ENCODE measurements at places on chromosomes 5 and 9.

DNA sequence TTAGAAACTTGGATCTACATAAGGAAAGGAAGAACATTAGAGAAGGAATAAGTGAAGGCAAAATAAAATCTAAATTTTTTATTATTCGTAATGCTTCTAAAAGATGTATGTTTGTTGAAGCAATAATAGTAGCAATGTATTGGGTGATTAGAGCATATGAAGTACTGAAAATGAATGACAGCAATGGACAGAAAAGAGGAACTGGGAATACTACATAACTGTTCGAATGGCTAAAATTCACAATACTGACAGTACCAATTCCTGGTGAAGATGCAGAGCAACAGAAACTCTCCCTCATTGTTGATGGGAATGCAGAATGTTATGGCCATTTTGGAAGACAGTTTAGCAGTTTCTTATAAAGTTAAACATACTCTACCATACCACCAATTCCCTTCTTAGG, 177.3 kb upstream of the SPEF2 start:
- DNase-seq: no peak

DNA sequence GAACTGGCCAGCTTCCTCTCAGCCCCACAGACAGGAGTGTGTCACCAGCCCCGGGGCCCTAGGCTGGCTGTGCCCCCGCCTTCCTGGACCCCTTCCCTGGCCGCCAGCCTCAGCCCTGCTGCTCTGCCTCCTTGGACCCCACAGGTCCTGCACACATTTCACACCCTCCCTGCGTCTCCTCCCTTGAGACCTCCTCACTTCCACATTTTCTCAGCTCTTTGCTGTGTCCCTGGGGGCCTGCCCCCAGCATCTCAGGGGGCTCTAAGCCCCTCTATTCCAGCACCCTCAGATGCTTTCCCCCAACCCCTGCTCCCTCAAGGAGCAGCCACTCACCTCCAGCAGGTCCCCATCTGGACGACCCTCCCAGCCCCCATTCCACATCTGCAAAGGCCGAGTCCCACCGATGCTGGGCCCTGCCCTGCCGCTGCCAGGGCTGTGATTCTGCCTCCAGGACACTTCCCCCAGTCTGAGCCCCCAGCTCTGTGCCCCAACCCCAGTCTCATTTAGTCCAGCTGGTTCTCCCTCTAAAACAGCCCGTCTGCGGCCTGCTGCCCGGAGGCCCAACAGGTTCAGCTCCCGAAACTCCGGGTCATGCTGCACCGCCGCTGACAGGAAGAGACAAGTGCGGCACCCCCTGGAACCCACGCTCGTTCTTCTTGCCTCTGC, 4.2 kb downstream of the SLC34A3 start:
- DNase-seq: no peak

GRCh38 chr5:73295447-73295846, 122.5 kb downstream of the TMEM174 start:
- DNase-seq: no peak

GRCh38 chr5:8875722-8876121, 670.2 kb downstream of the SEMA5A start:
- DNase-seq: no peak

GRCh38 chr9:126223798-126224531, 102.7 kb upstream of the MVB12B start:
- DNase-seq: no peak

DNA sequence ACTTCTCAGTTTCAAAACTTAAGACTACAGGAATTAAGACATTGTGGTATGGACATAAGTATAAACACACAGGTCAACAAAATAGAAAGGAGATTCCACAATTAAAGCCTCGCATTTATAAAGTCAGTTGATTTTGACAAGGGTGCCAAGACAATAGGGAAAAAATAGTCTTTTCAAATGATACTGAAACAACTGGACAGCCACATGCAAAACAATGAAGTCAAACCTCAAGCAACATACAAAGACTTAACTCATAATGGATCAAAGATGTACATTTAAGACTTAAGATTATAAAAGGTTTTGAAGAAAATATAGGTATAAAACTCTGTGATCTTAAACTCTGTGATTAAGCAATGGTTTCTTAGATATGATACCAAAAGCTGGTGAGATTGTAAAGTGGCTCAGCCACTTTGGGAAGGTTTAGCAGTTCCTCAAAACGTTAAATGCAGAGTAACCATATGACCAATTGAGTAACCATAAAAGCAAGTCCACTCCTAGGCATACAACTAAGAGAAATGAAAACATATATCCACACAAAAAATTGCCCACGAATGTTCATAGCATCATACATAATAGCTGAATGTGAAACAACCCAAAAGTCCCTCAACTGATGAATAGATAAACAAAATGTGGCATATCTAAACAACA, 22.0 kb downstream of the HINT1 start:
- DNase-seq: no peak

DNA sequence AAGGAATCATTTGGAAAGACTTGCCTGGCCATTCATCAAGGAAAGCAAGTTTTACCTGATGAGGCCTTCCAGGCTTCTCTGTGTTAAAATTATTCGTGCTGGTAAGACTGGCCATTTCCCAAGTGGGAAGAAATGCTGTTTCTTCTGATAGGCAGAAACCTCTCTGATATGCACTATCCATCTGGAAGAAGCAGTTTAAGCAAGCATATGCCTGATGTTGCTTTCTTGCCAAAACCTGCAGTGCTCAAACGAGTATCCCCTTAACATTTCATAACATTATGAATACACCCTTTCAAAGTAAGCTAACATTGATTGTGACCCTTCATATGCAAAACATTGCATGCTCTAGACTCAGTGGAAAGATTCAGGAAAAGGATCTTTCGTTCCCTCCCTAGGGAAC, 36.0 kb upstream of the PRLR start:
- no peak for DNase-seq

DNA sequence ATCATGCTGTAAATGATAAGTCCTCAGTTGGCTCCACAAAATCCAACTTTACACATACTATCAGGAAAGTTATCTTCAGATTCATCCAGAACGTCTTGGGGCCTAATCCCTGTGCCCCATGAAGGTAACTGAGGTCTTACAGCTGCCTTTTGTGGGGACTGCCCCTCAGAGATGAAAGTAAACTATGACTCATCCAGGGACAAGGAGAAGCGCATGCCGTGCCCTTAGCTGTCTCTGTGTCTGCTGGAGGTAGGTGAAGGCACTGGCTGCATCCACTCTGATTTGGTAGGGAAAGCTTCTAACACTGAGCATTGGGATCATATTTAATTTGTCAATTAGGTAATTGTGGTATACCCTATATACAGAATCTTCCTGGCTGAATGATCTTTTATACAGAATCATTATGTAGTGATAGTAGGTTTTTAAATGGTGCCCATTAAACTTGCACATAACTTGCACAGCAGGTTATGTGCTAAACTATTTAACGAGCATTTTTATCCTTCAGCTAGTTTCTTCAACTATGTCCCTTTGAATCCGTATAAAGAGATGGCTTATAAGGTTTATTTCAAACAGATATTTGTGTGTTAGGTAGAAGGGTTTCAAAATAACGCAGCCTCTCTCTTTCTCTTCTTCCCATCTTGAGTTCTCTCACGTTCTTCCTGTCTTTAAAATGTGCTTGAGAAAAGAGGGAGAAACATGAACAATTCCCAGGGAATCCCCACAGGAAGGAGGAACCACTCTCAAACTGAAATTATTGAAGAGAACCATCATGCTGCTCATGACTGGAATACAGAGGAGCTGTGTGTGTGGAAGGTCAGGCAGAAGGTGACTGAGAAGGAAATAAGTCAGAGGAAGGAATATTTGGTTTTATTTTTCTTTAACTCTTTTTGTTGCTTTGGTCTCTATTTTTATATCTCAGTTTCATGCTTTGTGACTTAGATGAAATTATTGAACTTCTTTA, 250.9 kb downstream of the CD180 start:
- no peak for DNase-seq

GRCh38 chr9:3647652-3648051, 121.9 kb upstream of the RFX3 start:
- DNase-seq: no peak

- DNase-seq: no peak
Measured at GRCh38 chr9:69215774-69216485, 41.9 kb downstream of the TJP2 start.

- no peak for DNase-seq
Measured at GRCh38 chr5:176639208-176639607, 8.1 kb upstream of the TSPAN17 start.

DNA sequence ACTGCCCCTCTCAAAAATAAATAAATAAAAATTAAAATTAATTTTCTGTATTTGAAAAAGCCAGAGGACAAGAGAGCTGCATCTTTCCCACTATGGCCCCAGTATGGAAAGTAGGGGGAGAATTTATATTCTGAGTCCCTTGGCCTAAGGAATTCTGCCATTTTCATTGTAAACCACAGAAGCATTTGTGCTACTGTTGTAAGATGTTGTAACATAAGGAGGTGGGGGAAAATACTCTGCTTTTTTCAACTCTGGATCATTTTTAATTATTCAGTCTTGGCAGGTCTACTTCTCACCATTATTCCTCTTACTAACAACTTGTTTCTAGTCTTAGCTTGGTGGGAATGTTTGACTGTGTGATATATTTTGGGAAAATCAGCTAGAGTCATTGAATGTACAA, 52.3 kb upstream of the APC start:
- no peak for DNase-seq

DNA sequence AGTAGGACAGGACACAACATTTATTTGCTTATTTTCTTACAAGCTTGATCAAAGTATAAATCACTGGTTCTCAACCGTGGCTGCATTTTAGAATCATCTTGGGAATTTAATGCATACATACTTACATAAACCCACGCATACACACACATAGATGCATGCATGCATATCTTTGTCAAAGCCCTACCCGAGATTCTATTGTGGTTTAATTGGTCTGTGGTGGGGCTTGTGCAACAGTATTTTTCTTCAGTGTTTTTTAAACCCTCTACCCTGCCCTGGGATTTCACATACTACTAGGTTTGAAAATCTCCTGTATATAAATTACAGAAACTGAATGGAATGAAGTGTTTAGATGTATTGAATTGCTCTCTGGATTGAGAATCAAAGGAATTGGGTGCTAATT, 1166.2 kb downstream of the MAT2B start:
- no peak for DNase-seq

DNA sequence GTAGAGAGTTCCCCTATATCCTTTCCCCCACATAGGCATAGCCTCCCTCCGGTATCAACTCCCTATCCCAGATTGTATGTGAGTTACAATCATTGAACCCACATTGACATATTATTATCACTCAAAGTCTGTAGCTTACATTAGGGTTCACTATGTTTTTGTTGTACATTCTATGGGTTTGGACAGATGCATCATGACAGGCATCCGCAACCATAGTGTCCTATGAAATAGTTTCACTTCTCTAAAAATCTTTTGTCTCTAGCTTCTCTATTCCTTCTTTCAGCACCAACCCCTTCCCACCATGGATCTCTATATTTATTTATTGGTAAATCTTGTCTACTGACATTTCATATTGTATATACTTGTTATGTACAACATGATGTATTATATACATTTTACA, 31.6 kb downstream of the TAF11L14 start:
- DNase-seq: no peak

Measured in fibroblast of mammary gland (primary cell).